Heart left ventricle (tissue), 16 donors: ENCODE measurements at places on chromosomes 1 and 21. TPM values are rescaled to one million over a fixed set of nuclear protein-coding genes. Genes with fewer than 3 reads are reported as not detected.
A peak's percentile ranks its signal among the peaks of the same experiment; 100 is the strongest.

- H3K27me3 ChIP-seq = no peaks in the 10 kb centered on the region
- peak overlapping the region; percentile 60 for H3K4me3 ChIP-seq
- no peak for DNase-seq
- H3K36me3 ChIP-seq = no peaks in the 10 kb centered on the region
- peak overlapping the region; percentile 76 for H3K27ac ChIP-seq
Measured at GRCh38 chr1:110211496-110212168, 1.5 kb downstream of the KCNC4 start.

DNA sequence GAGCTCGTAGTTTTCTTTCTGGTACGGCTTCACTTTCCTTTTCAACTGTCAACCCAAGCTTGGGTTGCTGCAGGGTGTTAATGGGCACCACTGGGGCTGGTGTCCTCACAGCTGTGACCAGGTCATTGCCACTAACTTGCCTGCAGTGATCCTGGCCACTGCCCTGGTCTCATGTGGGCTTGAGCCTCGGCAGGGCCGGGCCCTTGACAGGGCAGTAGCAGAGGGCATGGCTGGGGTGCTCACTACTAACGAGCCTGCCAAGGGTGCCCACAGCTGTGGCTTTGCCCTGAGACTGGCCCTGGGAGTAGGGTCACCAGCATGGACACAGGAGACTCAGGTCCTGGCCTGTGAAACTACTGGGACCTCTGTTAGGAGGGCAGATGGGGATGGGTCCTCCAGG, 31.5 kb upstream of the GNPAT start:
- H3K27ac ChIP-seq = no peak overlapping the region
- H3K4me1 ChIP-seq = peaks cover 3% of the 10 kb centered on the region
- H3K27me3 ChIP-seq = no peaks in the 10 kb centered on the region
- no peaks in the 10 kb centered on the region for H3K36me3 ChIP-seq
- DNase-seq = no peak

- no peak for DNase-seq
- peaks cover 31% of the 10 kb centered on the region for H3K4me1 ChIP-seq
- no peak overlapping the region for H3K27ac ChIP-seq
- no peaks in the 10 kb centered on the region for H3K27me3 ChIP-seq
- H3K36me3 ChIP-seq = no peaks in the 10 kb centered on the region
Measured at GRCh38 chr1:184865831-184866230, 108.5 kb downstream of the NIBAN1 start.

DNA sequence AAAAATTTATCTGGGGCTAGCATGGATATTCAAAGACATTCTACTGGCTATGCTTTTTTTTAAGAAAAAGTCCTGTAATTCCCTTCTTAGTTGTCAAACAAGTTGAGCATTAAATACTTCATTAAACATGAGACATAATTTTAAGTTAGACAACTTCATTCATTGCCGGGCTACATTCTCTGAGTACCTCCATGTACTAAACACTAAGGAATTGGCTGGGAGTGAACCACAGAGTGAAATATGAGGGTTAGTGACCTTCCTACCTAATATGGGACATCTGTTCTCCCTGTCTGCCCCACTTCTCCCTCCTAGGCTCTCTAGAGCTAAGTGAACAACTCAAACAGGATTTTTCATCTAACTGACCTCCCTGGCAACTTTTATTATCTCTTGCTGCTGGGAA, 370.4 kb downstream of the VAV3 start:
- no peak overlapping the region for H3K4me3 ChIP-seq
- H3K36me3 ChIP-seq = no peaks in the 10 kb centered on the region
- H3K27me3 ChIP-seq = no peaks in the 10 kb centered on the region
- H3K4me1 ChIP-seq = no peaks in the 10 kb centered on the region
- no peak for DNase-seq

- no peaks in the 10 kb centered on the region for H3K27me3 ChIP-seq
- no peak overlapping the region for H3K27ac ChIP-seq
- no peak for DNase-seq
- peaks cover 20% of the 10 kb centered on the region for H3K4me1 ChIP-seq
Measured at GRCh38 chr1:178945763-178946266, 74.9 kb upstream of the ANGPTL1 start.

DNA sequence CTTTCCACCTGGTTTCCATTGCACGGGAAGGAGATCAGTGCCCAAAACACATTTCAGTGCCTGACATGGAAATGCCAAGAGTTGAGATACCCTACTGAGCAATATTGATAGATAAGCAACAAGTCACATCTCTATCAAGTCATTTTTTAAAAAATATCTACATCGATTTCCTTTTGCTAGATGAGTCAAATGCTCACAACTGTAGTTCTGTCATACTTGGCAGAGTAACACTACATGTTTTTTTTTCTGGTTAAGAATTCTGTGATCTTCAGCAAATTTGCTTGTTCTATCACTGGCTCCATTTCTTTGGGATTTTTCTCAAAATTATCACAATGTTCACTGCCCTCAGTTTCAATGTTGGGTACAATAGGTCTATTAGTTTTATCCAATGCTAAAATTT, 145.4 kb downstream of the ZC3H11B start:
- H3K36me3 ChIP-seq = no peaks in the 10 kb centered on the region
- no peaks in the 10 kb centered on the region for H3K4me1 ChIP-seq
- H3K27ac ChIP-seq = no peak overlapping the region
- no peak for DNase-seq
- no peaks in the 10 kb centered on the region for H3K27me3 ChIP-seq

- no peaks in the 10 kb centered on the region for H3K4me1 ChIP-seq
- no peaks in the 10 kb centered on the region for H3K36me3 ChIP-seq
- H3K4me3 ChIP-seq = no peak overlapping the region
- DNase-seq = no peak
- H3K27ac ChIP-seq = no peak overlapping the region
Measured at GRCh38 chr1:85289207-85289847, 12.9 kb upstream of the BCL10 start.

DNA sequence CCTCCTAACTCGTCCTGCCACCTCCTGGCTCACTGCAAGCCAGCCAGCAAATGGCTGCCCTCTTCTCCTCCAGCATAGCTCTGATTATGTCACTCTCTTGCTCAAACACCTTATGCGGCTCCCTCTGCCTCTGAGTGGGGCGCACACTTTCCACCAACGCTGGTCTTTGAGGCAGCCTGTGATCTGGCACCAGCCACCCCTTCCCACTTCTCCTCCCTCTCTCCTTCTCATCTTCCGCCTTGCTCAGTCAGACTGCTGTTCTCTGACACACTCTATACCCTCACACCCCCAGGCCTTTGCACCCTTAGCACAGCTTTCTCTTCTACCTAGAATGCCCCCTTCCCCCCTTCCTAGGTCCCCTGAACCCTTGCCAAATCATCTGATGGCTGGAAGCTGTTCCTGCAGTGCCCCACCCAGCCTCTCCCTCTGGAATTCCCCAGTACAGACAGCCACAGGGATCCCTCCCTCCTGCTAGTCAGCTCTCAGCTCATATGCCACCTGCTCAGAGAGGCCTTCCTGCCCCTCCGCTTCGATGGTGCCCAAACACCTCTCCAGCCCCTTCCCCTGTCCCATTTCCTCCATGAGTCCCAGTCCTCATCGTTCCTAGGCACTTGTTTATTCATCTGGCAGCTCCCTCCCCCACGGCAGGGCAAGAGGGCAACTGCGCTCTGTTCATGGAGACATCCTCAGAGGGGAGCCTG, 21.7 kb upstream of the PEF1 start:
- H3K4me3 ChIP-seq = no peak overlapping the region
- no peaks in the 10 kb centered on the region for H3K27me3 ChIP-seq
- H3K4me1 ChIP-seq = peaks cover 11% of the 10 kb centered on the region
- no peaks in the 10 kb centered on the region for H3K36me3 ChIP-seq
- no peak overlapping the region for H3K27ac ChIP-seq

DNA sequence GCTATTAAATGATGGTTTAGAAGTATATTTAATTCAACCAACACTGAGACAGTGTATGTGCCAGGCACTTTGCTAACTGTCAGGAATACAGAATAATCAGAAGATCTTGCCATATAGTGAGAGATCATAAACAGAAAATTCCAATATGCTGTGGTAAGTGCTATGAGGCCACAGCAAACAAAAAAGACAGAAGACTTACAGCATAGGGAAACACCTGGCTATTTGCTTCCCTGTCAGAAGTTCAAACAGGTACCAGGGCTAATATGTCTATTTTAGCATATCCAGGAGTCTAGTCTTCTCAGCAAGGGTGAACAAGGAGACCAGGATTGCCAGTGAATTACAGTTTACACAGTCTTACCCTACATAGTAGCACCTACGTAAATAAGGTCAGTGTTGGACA, 30.4 kb downstream of the TRIT1 start:
- H3K4me3 ChIP-seq = no peak overlapping the region
- peaks cover 50% of the 10 kb centered on the region for H3K36me3 ChIP-seq
- H3K27me3 ChIP-seq = no peaks in the 10 kb centered on the region
- no peak overlapping the region for H3K27ac ChIP-seq

DNA sequence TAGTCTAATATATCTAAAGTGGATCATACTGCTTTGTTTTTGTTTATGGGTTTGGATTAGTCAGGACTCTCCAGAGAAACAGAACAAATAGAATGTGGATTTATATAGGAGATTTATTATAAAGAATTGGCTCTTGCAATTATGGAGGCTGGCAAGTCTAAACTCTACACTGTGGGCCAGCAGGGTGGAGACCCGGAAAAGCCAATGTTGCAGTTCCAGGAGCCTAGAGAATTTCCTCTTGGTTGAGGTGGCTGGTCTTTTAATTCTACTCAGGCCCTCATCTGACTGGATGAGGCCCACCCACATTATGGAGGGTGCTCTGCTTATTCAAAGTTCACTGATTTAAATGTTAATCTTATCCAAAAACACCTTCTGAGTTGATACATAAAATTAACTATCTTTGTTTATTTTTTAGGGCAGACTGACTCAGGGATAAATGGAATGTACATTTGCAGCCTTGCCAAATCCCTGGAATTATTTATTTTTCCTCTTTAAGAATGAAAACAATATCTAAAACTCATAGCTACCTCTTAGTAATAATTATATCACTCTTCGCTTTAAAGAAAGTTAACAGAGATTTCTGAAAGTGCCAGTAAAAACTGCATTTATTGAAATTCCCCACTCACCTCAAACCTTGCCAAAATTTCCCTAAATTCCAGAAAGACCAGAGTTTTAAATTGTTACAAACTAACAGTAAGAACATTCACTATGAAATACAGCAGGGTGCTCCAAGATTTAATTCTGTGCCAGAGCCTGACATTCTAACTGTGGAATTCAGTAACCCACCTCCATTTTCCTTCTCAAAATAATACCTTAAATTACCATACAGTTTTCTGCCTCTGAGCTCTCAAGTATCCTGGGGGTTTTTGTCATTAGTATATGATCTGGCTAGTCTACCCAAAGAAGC, 36.6 kb upstream of the SSX2IP start:
- no peaks in the 10 kb centered on the region for H3K36me3 ChIP-seq
- DNase-seq = no peak

DNA sequence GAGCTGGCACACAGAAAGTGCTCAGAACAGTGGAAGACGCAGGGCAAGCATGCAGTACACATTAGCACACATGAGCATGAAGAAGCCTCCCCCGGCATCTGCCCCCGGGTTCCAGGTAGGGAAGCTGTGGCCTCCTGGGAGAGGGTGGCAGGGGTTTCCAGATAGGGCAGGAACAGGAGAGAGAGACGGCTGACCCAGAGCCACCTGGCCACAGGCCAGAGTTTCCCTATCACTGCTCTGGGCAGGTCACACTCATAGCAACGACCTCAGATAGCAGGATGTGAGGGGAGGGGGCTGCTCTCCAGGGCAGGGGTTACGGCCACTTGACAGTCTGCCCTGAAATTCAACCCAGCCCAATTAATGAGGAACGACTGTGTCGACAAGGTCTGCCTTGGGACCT, 36.6 kb downstream of the GLIS1 start:
- no peak overlapping the region for H3K4me3 ChIP-seq
- DNase-seq = no peak
- no peaks in the 10 kb centered on the region for H3K27me3 ChIP-seq
- H3K27ac ChIP-seq = no peak overlapping the region
- peaks cover 2% of the 10 kb centered on the region for H3K4me1 ChIP-seq
- H3K36me3 ChIP-seq = no peaks in the 10 kb centered on the region

- no peak overlapping the region for H3K4me3 ChIP-seq
- H3K4me1 ChIP-seq = no peaks in the 10 kb centered on the region
- H3K27me3 ChIP-seq = no peaks in the 10 kb centered on the region
- DNase-seq = no peak
- no peaks in the 10 kb centered on the region for H3K36me3 ChIP-seq
- H3K27ac ChIP-seq = no peak overlapping the region
Measured at GRCh38 chr1:51305371-51305823, 25.0 kb downstream of the TTC39A start.

DNA sequence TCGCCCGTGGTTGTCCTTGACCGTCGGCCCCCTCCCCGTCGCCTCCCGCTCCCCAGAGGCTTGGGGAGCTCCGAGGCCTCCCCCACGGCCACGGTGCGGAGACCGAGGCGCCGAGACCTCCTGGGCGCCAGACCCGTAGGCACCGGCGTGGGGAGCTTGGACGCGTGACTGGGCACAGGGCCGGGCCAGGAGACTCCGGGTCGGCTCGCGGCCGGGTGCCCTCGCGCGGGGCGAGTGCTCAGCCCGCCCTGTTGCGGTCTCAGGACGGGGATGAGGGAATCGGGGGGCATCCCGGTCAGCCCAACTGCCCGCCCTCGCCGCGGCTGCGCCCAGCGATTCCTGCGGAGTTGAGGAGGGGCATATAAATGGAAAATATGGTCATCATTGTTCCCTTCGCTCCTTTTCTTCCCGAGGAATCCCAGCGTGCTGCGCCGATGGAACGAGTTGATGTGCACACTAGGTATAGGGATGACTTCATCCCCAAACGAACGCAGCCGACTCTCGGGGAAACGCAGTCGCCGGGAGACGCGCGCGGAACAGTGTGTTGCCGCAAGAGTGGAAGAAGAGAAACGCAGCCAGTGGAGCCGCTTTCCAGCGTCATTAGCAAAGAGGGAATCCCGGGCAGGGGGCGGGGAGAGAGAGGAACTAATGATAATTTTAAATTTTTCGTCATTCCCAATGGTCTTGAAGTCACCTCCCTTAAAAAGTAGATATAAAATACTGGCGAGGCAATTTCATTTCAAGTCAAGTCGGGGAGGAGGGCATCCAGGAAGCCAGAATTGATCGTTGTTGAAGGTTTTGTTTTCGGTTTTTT, 747 bp upstream of the ENAH start:
- peaks cover 3% of the 10 kb centered on the region for H3K4me1 ChIP-seq
- DNase-seq = peak; percentile 73
- H3K36me3 ChIP-seq = no peaks in the 10 kb centered on the region
- peak overlapping the region; percentile 99 for H3K27ac ChIP-seq

The SLC25A24 gene
- total RNA-seq = 11.5 TPM

The BCAS2 gene
- total RNA-seq = 39.4 TPM

The CAPN9 gene
- total RNA-seq = not detected

The CBS gene
- 5.9 TPM for total RNA-seq

The PDC gene
- not detected for total RNA-seq
